ENCODE measurements at places on chromosomes 11 and 22. TPM values are rescaled to one million over a fixed set of nuclear protein-coding genes. Genes with fewer than 3 reads are reported as not detected.

DNA sequence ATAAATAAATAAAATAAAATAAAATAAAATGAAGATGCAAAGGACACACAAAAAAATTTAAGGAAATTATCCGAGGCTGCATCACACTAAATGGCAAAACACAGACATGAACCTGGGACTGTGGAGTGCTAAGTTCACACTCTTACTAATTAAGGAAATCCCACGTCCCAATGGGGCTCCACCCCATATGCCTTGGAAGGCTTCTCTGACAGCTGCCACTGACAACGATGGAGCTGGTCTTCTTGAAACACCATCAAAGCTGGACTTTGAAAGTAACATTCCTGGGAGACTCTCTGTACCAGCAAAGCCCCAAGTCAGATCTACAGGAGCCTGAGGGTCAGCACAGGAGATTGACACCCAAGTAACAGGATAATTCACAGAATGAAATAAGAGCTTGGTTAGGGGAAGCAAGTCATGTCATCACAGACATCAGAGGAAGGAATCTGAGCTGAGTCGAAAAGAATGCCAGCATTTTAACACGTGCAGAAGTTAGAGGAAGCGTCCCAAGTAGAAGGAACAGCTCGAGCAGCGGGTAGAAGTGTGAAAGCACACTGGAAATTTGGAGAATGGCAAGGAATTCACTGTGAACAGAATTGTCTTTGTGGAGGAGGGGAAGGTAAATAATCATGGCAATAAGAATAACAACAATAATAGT, 13.8 kb downstream of the TPST2 start:
- no peak for DNase-seq

DNA sequence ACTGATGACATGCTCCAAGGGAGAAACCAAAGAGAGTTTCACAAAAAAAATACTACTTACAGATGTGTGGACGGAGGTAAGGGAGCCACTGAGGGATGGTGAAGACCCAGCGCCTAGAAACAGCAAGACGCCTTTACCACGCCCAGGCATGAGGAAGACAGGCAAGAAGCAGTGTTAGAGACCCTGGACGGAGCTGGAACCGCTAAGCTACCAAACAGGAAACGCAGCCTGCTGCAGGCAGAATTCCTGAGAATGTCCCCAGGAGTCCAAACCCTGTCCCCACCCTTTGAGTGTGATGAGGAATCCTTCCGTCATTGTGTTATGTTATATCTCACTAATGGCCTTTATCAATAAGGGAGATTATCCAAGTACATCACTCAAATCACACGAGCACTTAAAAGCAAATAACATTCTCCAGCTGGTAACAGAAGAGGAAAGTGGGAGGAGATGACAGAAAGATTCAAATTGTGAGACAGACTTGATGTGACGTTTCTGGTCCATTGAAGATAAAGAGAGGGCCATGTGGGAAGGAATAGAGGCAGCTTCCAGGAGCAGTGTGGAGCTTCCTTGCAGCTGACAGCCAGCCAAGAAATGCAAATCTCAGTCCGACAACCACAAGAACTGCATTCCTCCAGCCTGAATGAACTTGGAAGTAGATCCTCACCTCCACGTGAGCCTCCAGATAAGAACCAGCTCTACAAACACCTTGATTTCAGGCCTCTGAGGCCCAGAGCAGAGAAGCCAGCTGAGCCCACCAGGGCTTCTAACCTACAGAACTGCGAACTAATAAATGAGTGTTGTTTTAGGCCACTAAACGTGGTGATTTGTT, 19.1 kb downstream of the FAM181B start:
- DNase-seq = no peak

DNA sequence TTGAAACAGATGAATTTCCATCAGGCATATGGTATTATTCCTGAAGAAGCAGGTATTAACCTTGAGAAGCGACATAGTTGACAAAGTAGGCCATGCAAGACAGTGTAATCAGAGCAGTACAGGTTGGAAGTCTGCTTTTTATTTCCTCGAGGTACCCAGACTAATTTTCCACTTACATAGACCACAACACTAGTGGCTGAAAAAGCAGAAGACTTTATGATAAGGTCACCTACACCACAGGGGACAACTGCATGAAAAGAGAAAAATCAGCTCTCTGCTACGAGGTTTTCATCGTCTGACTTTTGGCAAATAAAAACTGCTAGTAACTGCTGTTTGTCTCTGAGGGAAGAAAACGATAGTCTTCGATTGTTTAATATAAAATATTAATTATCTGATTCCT, 77.5 kb downstream of the CNTN5 start:
- no peak for DNase-seq

- DNase-seq = no peak
Observed at GRCh38 chr11:120718171-120718570, 206.6 kb downstream of the GRIK4 start.

DNA sequence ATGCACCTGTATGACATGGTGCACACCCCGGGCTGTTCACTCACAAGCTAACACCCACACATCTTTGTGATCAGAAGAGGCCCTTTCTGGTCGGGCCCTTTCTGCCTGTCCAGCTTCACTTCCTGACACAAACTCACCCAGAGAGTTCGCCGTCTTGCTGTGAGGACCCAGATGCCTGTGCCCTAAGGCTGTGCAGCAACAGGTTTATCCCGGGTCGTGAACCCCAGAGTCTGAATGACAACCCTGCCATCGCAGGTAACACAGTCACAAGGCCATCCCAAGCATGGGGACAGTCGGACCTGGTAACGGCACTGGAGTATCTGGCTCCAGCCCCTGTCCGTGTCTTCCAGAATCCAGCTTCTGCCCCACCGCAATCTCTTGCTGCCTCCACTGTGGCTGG, 235.1 kb downstream of the BUD13 start:
- no peak for DNase-seq

DNA sequence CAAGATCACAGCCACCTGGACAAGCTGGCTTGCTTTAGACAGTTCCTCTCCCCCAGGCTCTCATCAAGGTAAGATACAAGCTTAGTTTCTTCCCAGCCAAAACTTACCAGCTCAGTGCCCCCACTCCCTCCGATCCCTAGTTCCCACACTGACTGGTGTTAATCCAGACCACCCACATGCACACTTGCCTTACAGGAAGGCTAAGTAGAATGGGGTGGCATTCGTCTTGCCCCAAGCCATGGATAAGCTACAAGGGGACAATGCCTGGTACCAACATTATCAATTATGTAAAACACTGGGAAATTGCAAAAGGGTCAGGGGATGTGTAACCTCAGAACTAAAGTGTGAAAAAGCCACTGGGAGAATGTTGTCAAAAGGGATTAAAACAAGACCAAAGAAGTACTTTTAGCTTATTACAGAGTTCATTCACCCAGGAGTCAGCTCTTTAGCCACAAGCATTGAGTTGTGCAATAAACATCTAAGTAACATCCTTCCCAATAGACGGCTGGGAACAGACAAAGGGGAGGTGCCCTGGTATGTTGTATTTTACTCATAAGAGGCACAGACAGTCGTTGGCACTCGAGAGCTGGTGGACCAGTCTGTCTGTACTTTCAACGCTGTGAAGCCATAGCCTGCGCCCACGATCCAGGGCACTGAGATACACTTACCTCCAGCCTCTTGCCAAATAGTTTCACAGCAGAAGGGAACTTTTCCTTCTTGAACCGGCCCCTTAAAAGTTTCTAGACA, 1.1 kb downstream of the DHCR7 start:
- no peak for DNase-seq

DNA sequence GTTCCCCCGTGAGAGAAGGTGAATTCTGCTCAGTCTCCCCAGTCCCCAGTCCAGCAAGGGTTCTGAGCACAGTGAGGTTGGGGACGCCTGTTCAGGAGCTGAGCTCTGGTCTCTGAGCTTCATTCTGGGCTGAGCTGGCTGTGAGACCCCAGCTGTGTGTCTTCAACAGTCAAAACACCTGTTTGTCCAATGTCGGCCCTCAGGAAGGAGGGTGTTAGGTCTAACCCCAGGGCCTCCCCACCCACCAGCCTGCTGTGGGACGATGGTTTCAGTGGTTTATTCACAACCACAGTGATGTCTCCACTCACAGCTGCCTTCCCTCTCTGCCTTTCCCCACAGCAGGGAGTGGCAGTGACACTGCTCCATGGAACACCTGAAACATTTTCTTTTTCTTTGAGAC, 1282.9 kb downstream of the TBC1D22A start:
- no peak for DNase-seq

MISFA gene
- total RNA-seq = 2.8 TPM

GRCh38 chr22:28750471-28750881, 8.6 kb downstream of the HSCB start:
- no peak for DNase-seq

TMEM191B gene
- total RNA-seq = not detected

GRCh38 chr11:107573438-107573837, 7.9 kb upstream of the ALKBH8 start:
- no peak for DNase-seq

GRCh38 chr11:78708388-78708787, 133.7 kb upstream of the NARS2 start:
- no peak for DNase-seq

DNA sequence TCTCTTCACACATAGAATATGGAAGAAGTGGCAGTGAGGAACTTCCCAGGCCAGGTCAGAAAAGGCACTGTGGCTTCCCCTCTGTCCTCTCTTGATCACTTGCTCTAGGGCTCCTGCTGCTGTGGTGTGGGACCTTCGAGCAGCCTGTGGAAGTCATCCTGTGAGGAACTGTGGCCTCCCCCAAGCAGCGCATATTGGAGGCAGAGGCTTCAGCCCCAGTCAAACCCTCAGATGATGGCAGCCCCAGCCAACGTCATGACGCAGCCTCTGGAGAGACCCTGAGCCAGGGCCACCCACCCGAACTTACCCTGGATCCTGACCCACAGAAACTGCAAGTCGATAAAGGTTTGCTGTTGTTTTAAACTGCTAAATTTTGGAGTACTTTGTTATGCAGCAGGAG, 444.9 kb downstream of the TBC1D22A start:
- no peak for DNase-seq

DNA sequence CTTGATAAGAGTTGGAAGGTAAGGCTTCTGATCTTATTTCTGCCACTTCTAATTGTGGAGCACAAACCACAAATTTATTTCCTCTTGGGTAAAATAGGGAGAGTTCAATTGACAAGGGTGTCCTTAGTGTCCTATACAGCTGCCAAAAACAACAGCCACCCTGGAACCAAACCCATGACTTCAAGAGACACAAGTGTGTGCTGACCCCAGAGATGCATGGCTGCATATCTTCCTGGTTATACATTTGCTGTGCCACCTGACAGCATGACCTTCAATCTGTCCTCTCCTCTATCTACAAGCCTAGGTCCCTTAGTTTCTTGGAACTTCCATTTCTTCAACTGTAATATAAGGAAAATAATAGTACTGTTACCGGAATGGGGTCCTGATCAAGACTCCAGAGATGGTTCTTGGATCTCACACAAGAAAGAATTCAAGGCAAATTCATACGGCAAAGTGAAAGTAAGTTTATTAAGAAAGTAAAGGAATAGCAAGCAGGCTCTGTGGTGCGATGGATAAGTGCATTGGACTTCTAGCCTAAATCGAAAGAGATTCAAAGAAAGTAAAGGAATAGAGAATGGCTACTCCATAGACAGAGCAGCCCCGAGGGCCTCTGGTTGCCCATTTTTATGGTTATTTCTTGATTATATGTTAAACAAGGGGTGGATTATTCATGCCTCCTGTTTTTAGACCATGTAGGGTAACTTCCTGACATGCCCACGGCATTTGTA, 15.5 kb upstream of the TMEM123 start:
- no peak for DNase-seq

PRR33 gene
- not detected for total RNA-seq

POTEH gene
- total RNA-seq = 1.2 TPM

DNA sequence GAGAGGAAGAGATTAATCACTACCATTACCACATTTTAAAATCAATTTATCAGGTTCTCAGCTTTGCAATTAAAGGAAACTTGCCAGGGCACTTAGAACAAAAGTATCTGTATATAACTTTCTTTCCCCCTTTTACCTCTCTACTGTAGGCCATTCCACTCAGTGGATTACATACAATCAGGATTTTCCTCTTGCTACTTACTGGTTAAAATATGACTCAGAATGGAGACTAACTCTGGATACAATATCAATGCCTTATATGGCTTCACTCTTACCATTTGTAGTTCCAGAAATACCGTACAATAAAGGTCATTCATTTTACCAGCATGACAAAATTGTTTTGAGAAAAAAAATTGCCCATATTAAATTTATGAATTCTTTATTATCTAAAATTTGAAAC, 706.8 kb downstream of the KCNA4 start:
- peak; percentile 56 for DNase-seq

DNA sequence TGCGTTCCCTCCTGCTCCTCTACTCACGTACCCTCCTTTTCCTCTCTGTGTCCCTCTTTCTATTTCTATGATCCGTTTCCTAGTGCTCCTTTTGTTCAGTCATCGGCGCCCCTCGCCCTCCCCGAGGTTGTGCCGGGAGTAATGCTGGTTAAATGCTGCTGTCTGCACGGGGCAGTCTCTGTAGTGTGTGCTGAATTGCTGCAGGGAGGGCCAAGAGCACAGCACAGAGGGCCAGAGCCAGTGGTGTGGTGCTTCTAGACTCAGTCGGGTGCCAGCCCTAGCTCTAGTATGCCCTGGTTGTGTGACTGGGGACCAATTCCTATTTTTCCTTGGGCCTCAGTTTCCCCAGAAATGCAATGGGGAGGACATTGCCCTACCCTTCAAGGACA, 98.3 kb downstream of the PKNOX2 start:
- DNase-seq = no peak

DNA sequence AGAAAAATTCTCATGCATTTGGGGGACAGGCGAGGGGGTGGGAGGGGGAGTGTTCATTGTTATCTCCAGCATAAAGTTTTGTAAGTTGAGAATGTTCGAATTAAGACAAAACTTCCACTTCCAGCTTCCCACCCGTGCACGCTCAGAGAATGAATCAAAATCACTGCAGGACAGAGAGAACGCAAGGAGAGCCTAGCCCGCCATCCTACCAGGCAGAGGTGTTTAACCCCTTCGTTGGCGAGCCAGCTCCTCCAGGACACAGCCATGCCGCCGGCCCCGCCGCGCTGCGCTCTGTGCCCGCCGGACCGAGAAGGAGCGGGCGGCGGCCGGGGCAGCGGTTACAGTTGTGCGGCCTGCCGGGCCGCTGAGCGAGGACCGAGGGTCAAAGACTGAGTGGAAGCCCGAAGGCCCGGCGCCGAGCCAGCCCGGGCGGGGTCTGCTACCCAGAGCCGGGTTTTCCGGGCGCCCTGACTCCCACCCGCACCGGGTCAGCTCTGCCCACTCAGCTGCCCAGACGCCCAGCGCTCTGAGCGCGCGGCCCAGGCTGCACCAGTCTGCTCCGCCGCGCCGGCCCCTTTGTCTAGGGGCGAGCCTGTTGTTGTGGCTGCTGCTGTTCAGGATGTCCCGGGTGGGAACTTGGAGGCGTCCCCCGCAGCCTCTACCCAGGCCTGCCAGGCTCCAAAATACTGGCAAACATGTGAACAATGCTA, at the start of gene NOX4:
Gene NOX4 (minus strand): TSS at position 395 of the 710 bp plus-strand sequence. CDS start 129 bp downstream, at position 266.
- no peak for DNase-seq

DNA sequence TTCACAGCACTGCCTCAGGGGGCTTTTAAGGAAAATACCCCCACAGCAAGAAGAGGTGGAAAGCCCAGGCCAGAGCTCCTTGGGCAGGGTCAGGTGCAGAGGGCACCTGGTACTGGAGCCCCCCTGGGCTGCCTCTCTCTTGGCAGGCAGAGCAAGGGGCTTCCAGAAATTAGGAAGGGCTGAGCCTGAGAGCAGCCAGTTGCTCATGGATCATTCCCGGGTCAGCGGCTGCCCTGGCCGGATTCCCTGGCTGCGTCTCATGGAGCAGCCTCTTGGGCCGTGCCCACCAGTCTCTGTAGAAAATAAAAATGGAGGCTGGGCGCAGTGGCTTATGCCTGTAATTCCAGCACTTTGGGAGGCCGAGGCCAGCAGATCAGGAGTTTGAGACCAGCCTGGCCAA, 10.3 kb upstream of the OMP start:
- DNase-seq = no peak

HOATZ gene
- total RNA-seq = not detected

- DNase-seq = no peak
Observed at GRCh38 chr22:37139762-37140161, 10.0 kb downstream of the IL2RB start.
